ENCODE measurements at places on chromosomes 5 and 9.

DNA sequence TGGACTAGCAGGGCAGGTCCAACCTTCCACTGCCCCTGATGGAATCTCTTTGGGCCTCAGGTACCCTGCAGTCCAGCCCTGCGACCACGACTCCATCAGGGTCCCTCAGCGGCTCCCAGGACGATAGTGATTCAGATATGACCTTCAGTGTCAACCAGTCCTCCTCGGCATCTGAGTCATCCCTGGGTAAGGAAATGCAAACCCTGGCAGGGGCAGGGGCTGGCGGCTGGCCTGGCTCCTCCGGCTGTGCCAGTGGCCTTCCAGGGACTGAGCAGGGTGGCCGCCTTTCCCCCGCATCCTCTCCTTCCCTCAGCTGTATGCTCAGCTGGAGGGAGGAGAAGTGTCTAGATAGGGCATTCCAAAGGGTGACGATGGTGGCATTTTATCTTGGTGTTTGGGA is 45.0 kb downstream of the NEURL1B start:
- DNase-seq: no peak

DNA sequence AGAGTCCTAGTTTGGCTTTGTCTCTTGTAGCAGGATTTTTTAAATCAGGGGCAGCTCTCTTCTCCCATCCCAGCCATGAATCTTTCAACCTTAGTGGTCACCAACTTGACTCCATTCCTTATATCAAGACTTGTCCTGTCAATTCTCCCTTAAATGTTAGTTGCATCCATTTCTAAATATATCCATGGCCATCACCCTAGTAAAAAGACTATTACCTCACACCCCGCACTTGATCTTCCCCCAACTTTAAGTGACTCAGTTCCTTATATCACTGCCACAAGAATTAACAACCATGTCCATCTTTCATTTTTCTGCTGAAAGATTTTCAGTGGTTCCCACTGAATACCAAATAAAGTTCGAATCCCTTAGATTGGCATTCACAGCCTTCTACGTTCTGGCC is 67.0 kb downstream of the STX17 start:
- DNase-seq: no peak

DNA sequence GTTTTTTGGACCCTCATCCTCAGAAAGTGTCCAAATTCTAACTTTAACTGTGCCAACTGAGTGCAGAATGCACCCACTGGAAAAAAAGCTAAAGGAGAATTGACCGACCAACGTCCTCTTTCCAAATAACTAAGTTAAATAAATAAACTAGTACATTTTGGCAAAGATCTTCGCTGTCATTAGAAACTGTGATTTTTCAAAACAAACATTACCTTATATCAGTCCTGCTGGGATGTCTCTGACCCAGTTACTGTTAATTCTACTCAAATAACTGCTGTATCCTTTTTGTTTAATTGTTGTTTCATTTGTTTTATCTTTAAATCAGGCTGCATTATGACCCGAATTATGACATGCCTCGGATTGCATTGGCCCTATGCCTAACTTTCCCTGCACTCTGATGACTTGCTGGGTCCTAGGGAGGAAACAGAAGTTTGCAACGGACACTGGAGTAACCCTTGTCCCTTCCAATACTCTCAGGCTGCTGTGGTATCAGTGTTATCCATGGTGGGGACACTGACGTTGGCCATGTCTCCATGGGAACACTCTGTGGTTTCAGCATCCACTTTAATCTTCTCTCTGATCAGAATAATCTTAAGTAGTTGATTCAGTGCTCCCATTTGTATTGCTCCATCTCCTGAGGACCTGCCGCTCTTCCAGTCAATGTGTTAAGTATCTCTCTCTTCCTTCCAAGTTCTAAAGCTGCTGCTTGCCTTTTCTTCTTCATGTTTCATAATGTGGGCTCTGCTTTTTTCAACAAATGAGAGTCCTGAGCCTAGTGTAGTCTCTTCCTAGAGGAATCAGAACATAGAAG is 11.1 kb upstream of the IFNA5 start:
- DNase-seq: peak; percentile 9

DNA sequence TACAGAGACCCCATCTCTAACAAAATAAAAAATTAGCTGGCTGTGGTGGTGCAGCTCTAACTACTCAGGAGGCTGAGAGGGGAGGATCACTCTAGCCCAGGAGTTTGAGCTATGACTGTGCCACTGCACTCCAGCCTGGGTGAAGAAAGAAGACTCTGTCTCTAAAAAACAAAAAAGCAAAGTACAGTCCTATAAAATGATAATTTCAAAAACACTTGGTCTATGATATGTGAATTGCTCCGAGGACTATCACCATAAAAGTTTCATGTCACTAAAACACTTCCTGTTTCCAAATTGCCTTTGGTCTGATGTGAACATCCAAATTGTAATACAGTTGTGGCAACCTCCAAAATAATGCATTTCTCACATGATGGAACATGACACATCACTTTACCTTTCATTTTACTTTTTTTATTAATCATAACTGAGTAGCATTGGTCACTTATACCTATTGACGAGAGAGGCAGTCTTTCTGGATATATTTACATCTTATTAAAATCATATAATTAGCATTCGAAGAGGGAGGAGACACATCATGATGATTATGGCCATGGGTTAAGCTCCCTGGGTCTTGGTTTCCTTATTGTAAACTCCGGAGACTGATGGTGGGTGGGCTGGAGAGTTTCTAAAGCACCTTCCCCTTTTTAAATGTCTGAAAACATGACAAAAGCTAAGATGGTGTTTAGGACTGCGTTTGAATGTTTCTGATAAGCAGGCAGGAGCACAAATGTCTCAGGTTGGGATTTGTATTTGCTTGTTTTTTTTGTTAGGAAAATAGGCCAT is 25.8 kb upstream of the CD180 start:
- no peak for DNase-seq

DNA sequence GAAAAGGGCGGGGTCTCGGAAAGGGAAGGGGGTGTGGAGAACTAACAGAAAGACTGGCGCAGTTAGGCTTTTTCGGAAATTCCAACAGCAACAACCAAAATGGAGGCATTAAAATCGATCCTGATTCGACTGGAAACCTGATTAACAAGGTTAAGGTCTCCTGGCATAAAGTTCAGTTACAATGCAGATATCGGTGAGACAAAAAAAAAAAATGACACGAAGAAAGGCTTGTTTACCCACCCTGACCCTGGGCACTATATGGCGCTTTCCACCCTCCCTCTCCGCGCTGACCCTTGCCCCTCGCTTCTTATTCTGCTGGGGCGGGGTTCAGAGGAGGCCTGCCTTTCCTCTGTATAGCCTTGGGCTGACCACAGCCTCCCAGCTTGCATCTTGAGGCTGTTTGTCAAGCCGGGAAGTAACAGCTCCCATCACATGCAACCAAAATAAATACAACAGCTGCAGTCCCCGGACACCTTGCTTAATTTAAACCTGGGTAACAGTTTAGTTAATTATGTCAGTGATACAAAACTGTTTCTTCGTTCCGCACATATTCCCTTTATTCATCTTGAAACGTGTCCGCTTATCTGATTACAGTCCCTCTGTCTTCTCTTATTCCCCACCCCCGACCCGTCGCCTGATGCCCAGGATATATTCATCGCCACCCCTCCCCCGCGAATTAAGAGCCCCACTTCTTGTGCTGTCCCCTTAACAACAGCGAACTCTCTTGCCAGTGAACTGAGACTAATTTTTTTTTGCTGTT is 795 bp upstream of the PJA2 start:
- DNase-seq: peak; percentile 86

DNA sequence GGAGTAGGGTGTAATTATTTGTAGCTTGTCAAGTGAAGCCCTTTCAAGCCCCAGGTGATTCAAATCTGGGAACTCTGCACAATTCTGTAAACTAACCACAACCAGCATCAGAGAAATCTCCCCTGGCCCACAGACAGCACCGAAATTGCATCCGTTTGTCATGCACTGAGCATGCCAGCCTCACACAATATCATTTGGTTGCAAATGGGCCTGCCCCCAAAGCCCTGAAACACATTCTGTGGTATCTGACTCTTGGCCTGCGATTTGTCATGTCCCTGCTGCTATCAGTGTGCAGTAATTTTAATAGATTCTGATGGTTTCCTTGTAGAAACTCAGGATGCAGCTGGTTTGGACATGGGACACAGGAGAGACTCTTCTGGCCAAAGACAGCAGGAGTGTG is 35.3 kb downstream of the SNX24 start:
- DNase-seq: no peak

DNA sequence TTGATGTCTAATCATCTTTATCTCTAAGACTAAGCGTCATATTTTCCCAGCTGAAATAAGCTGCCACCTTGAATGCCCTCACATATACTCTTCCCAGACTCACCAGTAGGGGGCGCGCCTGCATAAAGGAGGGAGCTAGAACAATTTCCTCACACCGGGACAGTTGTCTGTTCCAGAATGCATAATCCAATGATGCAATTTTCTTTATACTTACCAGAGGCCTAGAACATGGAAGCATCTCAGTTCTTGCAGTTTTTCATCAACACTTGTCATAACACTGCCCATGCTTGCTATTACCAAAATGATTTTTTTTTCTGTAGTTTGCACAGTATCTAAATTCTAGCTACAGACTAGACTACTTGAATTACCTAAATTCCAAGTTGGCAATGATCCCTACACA is 203.9 kb downstream of the FRMD3 start:
- peak; percentile 76 for DNase-seq

- no peak for DNase-seq
Observed at GRCh38 chr9:12538842-12539579, 154.2 kb upstream of the TYRP1 start.

DNA sequence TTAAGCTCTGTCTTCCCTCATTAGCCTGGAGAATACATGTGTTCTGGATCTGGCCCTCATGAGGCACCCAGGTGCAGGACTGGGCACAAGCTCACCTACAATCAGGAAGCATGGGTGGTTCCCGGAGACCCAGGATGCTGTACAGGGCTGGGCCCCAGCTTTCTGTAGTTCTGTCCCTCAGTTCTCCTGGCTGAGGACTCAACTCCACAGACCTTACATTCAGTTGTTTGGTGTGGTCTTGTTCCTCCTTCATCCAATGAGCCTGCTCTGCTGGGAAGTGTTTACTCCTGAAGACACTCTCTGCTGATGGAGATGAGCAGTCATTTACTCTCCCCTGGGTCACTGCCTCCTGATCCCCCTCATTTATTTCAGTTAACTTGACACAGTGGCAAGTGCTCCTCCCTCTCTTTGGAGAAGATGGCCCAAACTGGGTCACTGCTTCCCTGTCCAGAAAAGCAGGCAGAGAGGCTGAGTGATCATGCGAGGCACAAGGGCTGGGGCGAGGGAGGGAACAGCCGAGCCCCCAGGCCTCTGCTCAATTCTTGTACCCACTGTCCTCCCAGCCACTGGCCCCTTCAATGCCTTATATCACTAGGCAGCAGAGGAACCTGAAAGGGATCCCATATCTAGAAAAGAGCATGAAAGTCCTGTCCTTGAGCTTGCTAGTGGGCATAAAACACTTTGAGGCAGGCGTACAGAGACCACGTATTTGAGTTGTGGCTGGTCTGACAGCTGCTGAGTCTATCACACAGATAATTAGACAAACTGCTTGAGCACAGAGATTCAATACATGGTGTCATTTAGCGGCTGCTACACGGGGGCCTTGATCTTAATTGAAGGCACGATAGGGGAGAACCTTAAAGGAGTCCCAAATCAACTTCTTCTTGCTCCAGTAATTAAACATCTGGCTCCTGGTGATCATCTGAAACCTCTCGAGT is 221.7 kb downstream of the FSTL4 start:
- no peak for DNase-seq

DNA sequence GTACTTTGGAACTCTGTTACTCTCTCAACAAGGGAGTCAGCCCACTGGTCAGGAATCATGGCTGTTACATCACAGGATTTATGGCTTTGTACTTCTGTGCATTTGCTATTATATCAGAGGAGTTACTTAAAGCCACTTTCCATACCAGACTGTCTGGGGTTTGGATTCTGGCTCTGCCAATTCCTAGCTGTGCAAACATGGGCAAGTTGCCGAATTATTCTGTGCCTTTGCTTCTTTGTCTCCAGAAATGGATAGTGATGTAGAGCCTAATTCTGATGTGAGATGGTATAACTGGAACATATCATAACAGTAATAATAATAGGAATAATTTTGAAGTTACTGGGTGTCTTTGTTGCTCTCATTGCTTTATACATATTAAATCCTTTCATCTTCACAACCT is 1047.3 kb upstream of the SEMA6A start:
- no peak for DNase-seq

- DNase-seq: peak; percentile 88
Observed at GRCh38 chr5:34749431-34749873, 89.5 kb upstream of the TTC23L start.

All from iris pigment epithelial cell (primary cell).